Activated CD4-positive, alpha-beta T cell treated with anti-CD3 and anti-CD28 coated beads, Interleukin-2, amount 50 U/mL, for 48 hours (primary cell): ENCODE measurements at places on chromosomes 7 and 10.
A peak's percentile ranks its signal among the peaks of the same experiment; 100 is the strongest.

DNA sequence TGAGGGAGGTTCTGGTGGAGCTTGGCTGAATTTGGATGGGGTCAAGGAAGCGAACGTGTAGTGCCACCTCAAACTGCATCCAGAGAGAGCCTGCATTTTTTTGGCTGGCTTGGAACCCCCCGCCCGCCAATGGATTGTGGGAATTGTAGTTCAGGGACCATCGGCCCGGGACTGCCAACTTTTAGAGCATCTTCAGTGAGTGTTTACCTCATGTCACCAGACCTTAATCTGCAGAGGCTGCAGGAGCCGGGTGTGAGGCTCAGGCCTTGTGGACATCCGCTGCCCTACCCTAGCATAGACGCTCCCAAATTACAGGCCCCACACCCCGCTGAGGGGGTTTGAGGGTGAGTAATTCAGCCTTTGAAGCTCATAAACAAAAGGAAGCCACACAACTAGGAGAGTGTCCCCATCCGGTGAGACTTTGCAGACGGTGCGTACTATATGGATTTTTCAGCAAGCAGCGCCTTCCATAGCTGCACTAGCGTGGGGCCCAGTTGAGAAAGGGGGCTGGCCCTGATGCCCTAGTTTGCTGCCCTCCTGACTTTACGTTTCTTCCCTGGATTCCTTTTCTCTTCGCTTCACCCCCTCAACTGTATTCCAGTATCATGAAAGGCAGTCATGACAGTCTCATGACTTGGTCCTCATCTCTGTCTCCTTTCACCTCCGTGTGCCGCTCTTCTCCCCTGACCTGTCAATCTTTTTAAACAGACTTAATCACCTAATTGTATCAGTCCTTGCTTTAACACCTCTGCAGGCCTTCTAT lies 717 bp downstream of the CNPY4 start:
- DNase-seq = peak; percentile 78

GRCh38 chr10:61847087-61847486 lies 54.4 kb upstream of the ARID5B start:
- no peak for DNase-seq

DNA sequence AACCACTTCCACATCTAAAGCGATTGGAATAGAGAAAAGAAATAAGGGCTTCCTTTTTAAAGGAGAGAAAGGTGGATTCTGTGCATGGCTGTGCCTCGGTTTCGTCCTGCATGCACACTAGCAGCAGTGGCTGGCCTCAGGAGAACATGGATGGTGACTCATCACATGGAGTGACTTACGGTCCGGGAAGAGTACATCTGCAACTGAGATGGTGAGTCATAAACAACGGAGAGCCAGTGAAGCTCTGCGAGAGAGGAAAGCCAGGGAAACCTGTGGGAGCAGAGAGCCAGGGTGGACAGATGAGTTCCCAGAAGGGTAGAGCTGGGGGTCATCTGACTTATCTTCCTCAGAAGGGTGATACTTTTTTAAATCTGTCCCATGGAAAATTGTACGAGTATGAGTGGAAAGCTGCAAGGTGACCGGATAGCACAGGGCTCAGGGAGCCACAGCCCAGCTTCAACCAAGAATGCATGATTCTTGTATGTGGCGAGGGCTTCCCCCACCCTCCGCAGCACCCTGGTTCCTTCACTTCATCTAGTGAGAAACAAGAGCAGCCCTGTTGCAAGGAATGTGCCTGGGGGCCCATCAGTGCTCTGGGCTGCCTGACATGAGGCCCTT lies 259.1 kb downstream of the KLF6 start:
- DNase-seq = no peak

GRCh38 chr10:128018691-128019090 lies 107.5 kb downstream of the MKI67 start:
- DNase-seq = no peak

GRCh38 chr10:61170594-61170993 lies 226.6 kb upstream of the RHOBTB1 start:
- DNase-seq = no peak

GRCh38 chr7:41536122-41536872 lies 166.6 kb downstream of the INHBA start:
- DNase-seq = no peak

DNA sequence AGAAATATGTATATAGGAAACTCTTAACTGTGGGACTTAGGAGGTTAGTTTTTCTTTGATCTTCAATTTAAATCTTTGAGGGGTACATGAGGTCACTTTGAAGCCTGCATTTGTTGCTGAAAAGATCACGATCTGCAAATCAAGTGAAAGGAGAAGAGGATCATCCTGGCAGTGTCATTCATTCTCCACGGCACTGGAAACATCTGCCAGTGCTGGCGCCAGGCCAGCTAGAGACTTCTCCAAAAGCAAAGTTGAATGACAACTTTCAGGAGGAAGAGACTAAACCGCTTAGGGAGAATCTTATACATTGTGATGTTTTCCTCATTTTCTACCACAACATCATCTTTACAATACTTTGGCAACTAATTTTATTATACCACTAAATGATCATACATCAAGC lies 42.5 kb downstream of the MRC1 start:
- DNase-seq = no peak

DNA sequence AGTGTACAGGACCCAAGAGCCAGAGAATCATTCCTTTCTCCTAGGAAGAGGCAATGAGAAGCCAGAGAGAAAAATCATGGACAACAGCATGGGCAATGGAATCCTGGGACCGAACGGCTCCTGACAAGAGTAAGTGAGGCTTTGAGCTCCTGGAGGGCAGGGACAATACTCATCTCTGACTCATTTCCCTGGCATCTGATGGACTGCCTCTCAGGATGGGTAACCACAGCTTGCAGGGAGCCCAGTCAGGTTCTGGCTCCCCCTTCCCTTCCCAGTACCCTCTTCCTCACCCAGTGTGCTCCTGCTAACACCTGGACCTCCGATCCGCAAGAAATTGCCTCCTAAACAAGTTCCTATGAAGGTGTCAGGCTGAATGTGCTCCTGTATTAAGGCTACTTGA lies 51.2 kb upstream of the SORCS3 start:
- DNase-seq = no peak

GRCh38 chr10:42888504-42889095 lies 106.0 kb downstream of the BMS1 start:
- no peak for DNase-seq

DNA sequence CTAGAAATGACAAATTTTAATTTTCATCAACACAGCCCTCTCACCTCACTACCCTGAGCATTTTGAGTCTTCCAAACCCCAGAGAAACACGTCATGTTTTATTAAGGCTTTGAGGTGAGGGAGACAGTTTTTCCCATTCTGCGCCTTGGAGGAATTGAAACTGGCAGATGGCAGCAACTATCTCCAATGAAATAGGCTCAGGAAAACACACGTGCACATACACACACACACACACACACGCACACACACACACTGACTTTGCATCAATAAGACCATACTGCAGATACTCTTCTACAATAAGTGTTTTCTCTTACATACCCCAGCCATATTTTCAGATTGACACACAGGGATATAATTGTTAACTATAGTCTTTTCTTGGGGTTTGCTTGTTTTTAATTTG lies 3.2 kb upstream of the SFTPA2 start:
- no peak for DNase-seq

DNA sequence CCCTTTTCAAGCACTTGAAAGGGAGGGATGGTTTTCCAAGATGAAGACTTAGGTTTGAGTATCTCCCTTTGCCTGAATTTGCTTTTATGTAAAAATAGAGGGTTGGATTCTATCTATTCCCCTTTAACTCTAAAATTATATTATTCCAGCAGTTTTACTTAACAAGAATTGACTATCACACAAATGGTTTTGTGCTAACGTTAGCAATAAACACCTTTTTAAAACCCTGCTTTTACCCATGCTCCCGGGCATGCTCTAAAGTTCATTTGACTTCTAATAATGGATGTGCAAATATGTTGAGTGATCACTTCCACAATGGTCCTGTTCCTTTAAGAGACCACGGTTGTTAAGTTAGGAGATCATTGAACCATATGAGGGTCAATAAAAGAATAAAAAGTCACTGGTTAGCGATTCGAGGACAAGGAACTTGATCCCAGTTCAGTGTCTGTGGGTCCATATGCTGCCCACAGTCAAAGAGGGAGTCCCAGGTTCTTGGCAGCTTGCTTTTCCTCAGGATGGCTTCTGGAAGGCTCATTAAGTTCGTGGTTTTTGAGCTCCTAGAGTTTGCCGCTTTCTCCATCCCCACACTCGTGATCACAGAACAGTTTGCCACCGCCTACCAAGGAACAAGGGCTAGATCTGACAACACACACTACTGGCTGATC lies at the start of gene TMEM236:
Gene TMEM236, plus strand, starts transcription at position 421 of the 665 bp plus-strand sequence. Its CDS starts 95 bp downstream, at position 516.
- no peak for DNase-seq

DNA sequence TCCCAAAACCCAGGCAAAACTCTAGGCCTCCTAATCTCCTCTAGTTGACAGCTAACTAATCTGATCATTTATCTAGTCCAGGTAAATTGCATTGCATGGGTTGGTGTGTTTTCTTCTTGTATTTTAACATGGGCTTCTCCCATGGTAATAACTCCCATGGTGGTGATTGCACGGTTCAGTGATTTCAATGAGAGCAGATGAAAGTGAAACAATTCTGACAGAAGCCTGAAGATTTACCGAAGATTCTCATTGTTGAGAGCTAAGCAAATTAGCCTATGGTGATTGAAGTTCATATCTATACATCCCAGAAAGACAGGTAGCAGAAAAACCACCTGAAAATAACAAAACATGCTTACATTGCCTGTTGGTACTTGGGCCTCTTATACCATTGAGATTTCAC lies 26.6 kb upstream of the LIPN start:
- no peak for DNase-seq

- DNase-seq = no peak
Observed at GRCh38 chr10:90313576-90314325, 544.1 kb downstream of the HTR7 start.

DNA sequence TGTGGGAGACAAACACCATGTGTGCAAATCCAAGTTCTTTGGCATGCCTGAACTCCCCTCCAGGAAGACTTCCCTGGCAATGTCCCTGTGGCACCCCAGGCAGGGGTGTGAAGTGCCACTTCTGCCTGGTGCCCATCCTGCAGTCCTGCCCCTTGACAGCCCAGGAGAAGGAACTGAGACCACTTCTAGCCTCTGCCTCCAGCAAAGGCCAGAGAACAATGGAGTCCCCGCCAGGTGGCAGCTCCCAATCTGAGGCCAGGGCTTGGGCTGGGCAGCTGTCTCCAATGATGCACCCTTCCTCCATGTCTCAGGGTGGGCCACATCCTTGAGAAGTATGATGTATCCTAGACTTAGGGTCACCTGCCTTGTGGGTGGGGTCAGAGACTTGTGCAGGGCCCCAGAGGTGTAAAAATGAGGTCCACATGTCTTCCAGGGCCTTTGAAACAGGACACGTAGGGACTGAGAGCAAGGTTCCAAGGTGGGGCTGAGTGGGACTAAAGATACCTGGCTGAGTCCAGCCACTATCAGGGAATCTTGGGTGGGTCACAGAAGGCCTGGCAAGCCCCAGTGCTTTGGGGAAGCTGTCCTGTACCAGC lies 5.5 kb downstream of the FXYD4 start:
- no peak for DNase-seq

GRCh38 chr7:2668401-2668800 lies 19.6 kb upstream of the AMZ1 start:
- DNase-seq = no peak

- no peak for DNase-seq
Observed at GRCh38 chr7:17152721-17153120, 145.7 kb upstream of the AHR start.

GRCh38 chr10:47296156-47296894 lies 3.7 kb upstream of the GDF10 start:
- DNase-seq = no peak

GRCh38 chr10:101380353-101381017 lies 26.5 kb downstream of the BTRC start:
- DNase-seq = no peak

- DNase-seq = no peak
Observed at GRCh38 chr7:115933471-115933870, 97.1 kb downstream of the TFEC start.

DNA sequence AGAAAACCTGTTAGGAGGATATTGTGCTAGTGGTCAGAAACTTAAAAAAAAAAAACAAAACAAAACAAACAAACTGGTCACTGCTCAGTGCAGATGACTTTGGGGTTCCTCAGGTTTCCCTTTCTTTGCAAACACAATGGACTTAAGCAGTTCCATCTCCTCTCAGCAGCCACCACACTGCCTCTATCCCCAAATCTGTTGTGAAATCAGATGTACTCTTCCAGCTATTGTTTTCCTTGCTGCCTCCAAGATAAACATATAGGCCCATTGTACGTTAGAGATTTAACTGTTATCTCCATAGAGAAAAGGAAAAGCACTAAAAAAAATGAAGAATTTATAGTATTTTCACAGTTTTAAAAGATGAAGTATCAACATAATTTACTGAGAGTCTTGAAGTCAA lies 147.1 kb downstream of the MPP7 start:
- no peak for DNase-seq

DNA sequence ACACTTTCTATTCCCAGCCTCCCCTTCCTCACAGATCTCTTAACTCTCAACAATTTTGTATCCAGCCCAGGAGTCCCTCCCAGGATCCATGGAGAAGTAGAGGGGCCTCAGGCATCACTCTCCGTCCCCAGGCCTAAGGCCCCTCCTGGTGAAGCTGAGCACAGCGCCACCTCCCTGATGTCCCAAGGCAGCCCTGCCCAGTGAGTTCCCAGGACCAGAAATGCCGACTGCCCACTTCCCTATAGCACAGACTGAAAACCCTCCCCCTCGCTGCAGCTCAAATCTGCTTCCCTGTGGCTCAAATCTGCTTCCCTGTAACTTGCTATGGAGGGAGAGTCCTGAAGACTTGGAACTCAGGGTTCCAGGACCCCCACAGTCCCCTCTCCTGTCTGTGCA lies 35.6 kb downstream of the YKT6 start:
- no peak for DNase-seq

GRCh38 chr7:150942001-150942590 lies 36.0 kb downstream of the KCNH2 start:
- peak; percentile 69 for DNase-seq

- DNase-seq = no peak
Observed at GRCh38 chr10:1570416-1571051, 166.8 kb downstream of the ADARB2 start.

GRCh38 chr10:95247200-95247880 lies 43.5 kb downstream of the PDLIM1 start:
- no peak for DNase-seq

DNA sequence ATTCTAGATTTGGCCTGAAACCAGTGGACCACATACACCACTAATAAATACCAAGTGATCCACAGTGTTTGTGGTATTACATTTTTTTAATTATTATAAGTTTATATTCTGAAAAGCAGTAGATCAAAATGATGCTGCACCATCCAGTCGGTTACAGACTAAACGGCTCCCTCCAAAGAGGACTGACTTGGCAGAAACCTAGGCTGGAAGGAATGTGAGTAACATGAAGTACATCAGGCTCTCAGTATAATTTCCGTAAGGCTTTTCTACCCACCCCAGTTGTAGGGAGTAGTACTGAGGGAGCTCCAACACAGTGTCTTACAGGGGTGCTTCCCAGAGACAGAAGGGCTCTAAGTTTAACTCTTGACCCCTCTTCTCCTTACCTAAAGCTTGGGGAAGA lies 119.5 kb downstream of the TRRAP start:
- no peak for DNase-seq

GRCh38 chr7:98252425-98253054 lies 508 bp upstream of the TECPR1 start:
- DNase-seq = no peak
